Activated T-helper 2 cell treated with anti-CD3 and anti-CD28 coated beads, Interferon-gamma antibody, Interleukin-2, Interleukin-4, amounts not matched to agents 10 μg/mL and 5 μg/mL and 100 μg/mL, durations not matched to agents 14 hours and 24 hours and 36 hours (primary cell): ENCODE measurements at places on chromosomes 1 and 21. TPM values are rescaled to one million over a fixed set of nuclear protein-coding genes. Genes with fewer than 3 reads are reported as not detected.

DNA sequence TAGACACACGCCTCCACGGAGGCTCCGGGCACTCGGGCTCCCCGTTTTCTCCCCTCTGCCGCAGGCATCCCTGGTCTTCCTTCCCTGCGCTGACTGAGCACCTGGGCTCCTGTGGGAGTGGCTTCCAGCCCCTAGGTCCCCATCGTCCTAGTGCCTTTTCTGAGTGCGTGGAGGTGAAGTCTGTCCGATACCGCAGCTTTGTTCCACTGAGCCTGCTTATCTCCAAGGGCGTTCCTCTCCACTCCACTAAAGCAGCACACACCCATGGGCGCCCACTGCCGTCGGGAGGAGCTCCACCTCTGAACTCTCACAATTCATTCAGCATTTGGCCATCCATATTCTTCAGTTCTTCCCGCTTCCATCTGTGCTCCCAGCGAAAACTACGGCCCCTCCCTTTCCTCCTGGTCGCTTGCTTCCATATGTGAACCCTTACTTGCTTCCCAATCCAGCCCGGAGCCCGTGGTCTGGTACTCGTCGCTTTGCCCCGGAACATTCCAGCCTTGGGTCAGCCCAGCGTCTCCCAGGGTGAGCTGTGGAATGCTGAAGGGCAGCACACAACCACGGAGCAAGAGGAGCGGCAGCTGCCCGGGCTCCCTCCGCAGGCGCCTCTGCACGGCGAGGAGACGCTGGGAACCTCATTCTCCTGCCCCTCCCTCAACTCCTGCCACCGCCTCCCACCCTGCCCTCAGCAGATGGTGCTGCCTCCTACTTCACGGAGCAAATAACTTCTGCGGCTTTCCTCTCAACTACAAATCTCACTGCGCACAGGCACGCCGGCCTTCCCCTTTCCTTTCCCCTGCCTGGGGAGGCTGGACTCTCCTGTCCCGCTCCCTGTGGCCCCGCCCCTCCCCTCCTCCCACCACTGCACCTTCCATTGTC lies 27.5 kb downstream of the ATP8B2 start:
- H3K4me3 ChIP-seq = peak overlapping the region; percentile 76
- peak overlapping the region; percentile 80 for H3K27ac ChIP-seq
- peaks cover 23% of the 10 kb centered on the region for H3K36me3 ChIP-seq
- peak; percentile 32 for DNase-seq
- H3K27me3 ChIP-seq = peaks cover 3% of the 10 kb centered on the region

The ZNF362 gene
- total RNA-seq = 21.3 and 22.2 TPM in 2 replicates

- DNase-seq = no peak
- peaks cover 3% of the 10 kb centered on the region for H3K27me3 ChIP-seq
- no peaks in the 10 kb centered on the region for H3K36me3 ChIP-seq
- H3K4me1 ChIP-seq = peaks cover 12% of the 10 kb centered on the region
These were observed 3.6 kb upstream of the VSIG8 start for GRCh38 chr1:159866066-159866465.

DNA sequence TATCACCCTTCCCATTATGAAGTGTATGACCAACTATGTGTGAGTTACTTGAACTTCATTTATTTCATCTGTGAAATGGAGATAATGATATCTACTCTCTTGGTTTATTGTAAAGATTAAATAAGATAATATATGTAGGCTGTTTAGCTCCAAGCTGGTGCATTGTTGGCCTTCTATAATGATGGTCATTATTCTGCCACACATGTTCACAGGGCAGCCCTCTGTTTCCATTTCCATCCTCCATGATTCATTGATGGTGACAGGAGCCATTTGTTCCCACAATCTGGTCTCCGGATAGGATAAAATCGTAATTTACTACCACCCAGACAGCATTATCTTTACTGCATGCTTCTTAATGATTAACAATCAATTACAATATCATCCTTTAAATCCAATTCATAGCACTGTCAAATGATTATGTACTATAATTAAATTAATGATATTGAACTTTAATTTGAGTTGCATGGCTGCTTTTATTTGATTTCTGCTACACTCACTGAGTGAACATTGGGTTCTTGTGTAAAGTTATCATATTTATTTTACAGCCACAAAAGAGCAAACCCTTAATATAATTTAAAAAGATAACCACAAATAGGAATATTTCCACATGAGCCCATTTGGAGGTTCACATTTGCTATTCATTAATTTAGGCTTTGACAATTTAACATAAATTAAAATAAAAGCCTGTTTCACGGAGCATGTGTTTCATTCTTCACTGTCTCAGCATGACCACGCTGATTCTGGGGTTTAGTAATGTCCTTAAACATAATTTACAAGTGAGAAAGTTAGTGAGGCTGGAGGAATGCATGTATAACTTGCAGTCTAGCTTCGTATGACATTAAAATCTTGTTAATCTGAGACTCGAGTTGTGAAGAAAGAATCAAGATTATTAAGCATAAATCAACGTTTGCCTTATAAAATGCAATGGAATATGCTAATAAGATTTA lies 596.4 kb upstream of the ZRANB2 start:
- DNase-seq = no peak
- H3K4me1 ChIP-seq = no peaks in the 10 kb centered on the region
- H3K27me3 ChIP-seq = no peaks in the 10 kb centered on the region
- H3K27ac ChIP-seq = no peak overlapping the region

- H3K36me3 ChIP-seq = peaks cover 64% of the 10 kb centered on the region
- peaks cover 29% of the 10 kb centered on the region for H3K4me1 ChIP-seq
- H3K4me3 ChIP-seq = no peak overlapping the region
- H3K27ac ChIP-seq = no peak overlapping the region
- DNase-seq = no peak
- no peaks in the 10 kb centered on the region for H3K27me3 ChIP-seq
These were observed 56.5 kb downstream of the CD46 start for GRCh38 chr1:207808322-207808705.

DNA sequence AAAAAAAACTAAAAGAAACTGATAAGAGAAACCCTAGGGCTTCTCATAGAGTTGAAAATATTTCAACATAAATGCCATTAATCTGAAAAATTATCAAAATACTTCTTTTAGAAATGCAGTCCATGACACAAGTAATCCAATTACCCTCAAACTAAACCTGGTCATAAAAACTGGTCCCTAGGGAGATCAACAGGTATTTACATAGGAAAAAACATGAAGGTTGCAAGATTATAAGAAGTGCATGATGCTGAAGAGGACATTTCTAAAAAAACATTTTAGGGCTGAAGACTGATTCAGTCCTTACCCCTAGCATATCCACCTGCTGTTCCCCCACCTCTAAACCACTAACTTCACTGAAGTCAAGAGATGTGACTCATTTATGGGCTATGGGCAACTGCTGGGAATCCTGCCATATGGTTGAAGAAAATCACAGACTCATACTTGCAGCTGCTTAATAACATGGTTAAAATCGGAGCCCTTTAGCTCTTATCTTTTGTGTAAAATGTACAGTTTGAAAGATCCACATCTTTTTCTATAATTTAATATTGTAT lies 131.0 kb upstream of the RUNX1 start:
- no peak for DNase-seq
- H3K36me3 ChIP-seq = peaks cover 25% of the 10 kb centered on the region
- H3K27ac ChIP-seq = no peak overlapping the region
- H3K27me3 ChIP-seq = no peaks in the 10 kb centered on the region
- H3K4me3 ChIP-seq = no peak overlapping the region
- H3K4me1 ChIP-seq = peaks cover 16% of the 10 kb centered on the region

The KRTAP7-1 gene
- total RNA-seq = not detected in 2 replicates

DNA sequence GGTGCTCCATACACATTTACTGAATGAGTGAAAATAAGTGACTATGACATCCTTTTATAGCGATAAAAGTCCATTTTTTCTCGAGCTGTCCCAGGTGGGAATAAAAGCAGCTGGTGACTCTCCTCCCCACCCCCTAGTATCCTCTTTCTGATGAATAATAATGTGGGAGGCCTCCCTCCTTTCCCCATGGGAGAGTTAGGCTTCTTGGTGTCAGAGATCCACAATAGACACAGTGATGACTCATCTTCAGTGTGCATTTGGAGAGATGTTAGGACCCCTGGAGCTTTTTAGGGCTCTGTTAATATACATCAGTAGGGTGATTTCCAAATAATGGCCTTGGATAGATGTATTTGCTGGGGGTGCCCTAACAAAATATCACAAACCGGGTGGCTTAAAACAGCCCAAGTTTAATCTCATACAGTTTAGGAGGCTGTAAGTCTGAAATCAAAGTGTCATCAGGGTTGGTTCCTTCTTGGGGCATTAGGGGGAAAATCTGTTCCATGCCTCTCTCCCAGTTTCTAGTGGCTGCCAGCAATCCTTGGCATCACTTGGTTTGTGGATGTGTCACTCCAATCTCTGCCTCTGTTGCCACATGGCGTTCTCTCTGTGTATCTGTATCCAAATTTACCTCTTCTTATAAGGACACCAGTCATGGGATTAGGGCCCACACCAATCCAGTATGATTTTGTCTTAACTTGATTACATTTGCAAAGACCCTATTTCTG lies 4.4 kb upstream of the PHC2 start:
- H3K4me1 ChIP-seq = peaks cover 2% of the 10 kb centered on the region
- no peak overlapping the region for H3K27ac ChIP-seq

DNA sequence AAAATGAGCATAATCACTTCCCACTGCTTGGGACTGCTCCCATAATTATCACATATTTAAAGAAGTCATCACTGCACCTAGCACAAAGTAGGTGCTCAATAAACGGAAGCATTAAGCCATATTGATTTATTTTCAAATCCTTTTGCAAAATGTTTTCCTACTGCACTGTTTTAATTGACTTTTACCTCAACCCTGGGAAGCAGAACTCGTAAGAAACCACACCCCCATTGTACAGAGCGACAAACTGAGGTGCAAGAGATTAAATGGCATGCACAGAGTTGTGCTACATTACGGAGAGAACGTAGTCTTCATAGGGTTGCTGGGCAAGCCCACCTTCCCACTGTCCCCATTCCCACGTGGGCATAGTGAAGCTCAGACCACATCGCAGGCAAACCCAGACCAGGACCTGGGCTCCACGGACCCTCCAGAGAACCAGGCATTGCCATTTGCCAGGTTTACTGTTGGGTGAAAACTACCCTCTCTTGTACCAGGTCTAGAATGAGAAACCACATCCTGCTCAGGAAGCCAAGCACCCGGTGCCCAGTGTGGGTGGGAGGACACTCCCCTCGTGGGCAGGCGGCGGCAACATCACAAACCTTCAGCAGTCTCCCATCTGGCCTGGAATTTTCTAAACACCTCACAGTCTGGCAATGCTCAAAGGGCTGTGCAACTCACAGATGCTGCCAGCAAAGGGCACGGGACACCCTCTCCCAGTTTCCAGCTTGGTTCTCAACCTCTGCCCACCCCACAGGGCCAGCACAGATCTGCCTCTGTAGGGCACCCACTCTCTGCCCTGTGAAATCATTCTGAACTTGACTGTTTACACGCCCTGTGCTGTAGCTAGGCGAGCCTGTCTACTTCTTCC lies 8.2 kb downstream of the IFFO2 start:
- no peaks in the 10 kb centered on the region for H3K27me3 ChIP-seq
- H3K4me3 ChIP-seq = peak overlapping the region; percentile 73
- no peak for DNase-seq

The BTBD19 gene
- 17.0 and 19.8 TPM in 2 replicates for total RNA-seq

DNA sequence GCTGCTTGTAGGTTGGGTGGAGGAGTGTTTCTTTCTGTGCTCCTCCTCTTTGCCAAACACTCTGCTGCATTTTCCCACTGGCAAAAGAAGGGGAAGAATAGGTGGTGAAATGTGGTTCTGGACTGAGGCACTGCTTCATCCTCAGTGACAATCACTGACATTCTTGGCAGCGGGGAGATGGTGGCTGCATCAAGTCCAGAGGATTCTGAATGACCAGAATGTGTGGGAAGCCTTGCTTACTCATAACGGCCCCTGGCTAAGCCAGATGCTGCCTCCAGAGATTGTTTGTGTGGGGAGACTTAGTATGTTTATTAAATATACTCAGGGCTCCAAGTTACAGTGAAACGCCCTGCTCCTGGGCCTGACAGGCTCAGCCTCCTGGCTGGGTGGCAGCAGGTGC lies 160.3 kb downstream of the CACNA1E start:
- H3K27ac ChIP-seq = no peak overlapping the region
- H3K27me3 ChIP-seq = peaks cover 4% of the 10 kb centered on the region
- no peaks in the 10 kb centered on the region for H3K36me3 ChIP-seq
- H3K4me3 ChIP-seq = no peak overlapping the region
- no peak for DNase-seq

GRCh38 chr21:32378956-32379355 lies 13.9 kb downstream of the URB1 start:
- peaks cover 88% of the 10 kb centered on the region for H3K36me3 ChIP-seq
- no peaks in the 10 kb centered on the region for H3K27me3 ChIP-seq
- H3K27ac ChIP-seq = no peak overlapping the region
- H3K4me3 ChIP-seq = no peak overlapping the region
- no peaks in the 10 kb centered on the region for H3K4me1 ChIP-seq

- H3K4me3 ChIP-seq = no peak overlapping the region
- H3K36me3 ChIP-seq = no peaks in the 10 kb centered on the region
- no peaks in the 10 kb centered on the region for H3K27me3 ChIP-seq
- H3K4me1 ChIP-seq = no peaks in the 10 kb centered on the region
- no peak for DNase-seq
These were observed 1352.0 kb upstream of the B3GALT2 start for GRCh38 chr1:194538453-194538852.

DNA sequence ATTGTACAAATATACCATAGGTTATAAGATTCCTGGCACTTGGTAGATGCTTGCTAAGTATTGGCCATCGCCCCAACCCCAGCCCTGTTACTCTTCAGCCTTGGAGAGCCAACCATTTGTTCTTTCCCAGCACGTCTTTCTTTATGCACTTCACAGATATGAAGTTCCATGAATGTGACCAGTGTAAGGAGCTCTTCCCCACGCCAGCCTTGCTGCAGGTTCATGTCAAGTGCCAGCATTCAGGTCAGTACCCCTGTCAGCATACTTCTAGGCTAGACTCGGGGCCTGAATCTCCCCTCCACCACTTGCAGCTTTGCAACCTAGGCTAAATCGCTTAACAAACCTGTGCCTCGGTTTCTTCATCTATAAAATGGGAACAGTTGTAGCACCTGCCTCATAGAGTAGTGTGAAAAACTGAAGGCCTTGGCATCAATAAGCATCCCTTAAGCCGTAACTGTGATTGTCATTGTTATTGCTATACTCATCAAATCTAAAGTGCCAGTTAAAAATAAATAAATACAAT lies 41.0 kb upstream of the EPHA8 start:
- no peak overlapping the region for H3K4me3 ChIP-seq
- peaks cover 46% of the 10 kb centered on the region for H3K36me3 ChIP-seq
- H3K27me3 ChIP-seq = no peaks in the 10 kb centered on the region
- no peaks in the 10 kb centered on the region for H3K4me1 ChIP-seq

DNA sequence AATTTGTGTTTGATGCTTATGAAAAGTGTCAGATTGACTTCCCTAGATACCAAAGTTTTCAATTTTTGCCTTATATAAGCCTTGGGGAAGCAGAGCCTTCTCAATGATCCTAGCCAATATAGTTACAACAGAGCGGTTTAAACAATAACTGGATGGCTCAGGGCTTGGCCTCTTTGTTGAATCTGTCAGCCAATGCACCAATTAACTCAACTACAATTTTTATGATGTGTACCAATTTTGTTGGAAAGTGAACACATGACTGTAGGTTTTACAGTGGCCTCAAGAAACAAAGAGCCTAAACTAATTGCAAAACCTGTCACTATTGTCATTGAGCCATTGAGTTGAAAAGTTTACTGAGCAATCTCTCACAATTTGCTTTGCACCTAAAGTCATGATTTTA lies 71.6 kb upstream of the RGS18 start:
- no peaks in the 10 kb centered on the region for H3K36me3 ChIP-seq
- H3K4me3 ChIP-seq = no peak overlapping the region
- H3K27me3 ChIP-seq = no peaks in the 10 kb centered on the region
- no peak overlapping the region for H3K27ac ChIP-seq

The AMY1A gene
- total RNA-seq = not detected in 2 replicates
